ENCODE measurements at places on chromosomes 6 and 20.

DNA sequence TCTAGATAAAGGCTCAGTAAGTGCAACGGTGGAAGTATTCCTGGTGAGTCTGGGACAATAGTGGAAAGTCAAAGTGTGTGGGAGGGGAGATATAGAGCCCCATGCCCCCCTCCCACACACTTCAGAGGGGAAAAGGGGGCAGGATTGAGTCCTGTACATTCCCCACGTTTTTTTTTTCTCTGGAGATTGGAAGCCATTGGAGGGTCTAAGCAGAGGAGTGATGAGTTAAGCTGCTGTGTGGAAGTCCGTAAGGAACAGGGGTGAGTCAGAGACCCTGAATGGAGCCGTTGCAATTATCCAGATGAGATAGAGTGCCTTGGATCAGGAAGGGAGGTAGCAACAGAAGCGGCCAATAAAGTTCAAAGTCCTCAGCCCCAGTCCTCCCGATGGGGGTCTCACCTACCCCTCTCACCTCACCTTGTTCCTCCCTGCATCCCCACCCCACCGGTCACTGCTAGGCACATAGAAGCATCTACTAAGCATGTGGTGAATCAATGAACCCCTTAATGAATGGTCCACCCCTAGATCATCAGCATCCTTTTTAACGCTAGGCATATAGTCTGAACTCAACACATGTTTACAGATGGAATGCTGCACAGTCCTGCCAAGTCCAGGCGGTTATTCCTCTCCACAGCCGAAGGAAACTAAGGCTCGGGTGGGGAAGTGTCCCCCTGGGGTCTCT, 662 bp upstream of the SLC9A8 start:
- no peak for DNase-seq

DNA sequence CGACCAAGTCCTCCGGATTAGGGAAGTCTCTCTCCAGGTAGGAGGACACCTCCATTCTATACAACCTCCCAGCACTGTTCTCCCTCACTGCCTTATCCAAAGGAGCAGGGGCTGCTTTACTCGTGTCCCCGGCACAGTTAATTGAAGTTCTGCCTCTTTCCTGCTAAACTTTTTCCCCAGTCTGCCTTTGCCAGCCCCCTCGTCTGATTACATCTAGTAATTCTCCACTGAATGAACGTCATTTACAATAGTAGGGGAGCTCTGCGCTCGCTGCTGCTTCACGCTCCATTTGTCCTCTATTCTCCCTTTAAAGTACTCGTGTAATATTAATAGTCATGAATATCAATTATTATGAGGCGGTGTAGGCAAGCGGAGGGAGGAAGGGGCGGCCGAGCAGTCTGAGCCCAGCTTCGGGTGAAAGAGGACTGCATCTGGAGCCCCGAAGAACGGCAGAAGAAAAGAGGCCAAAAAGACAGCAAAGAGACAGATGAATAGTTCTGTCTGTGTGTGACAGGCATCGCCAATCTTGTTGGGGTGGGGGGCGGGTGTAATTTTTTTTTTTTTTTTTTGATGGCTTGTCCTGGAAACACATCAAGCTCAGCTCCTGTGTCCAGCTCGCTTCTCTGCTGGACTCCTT, 2.9 kb downstream of the TFAP2B start:
- no peak for DNase-seq

GRCh38 chr20:31838646-31839292, 6.6 kb downstream of the FOXS1 start:
- DNase-seq = no peak

DNA sequence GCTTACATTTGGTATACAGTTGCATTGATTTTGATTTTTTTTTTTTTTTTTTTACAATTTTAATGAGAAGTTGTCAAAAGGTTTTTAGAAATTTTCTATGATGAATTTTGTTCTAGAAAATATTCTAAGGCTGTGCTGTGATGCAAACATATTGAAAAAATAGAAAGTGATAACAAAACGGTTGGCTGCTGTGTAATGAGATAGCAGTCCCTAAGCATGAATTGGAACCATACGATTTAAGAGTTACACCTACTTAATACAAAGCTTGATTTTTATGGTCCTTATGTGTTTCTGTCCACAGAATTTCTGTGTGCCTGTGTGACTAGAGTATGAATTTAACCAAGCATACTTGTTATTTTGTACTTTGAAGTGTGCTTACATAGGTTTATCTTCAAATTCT, 12.1 kb downstream of the HIVEP1 start:
- DNase-seq = no peak

DNA sequence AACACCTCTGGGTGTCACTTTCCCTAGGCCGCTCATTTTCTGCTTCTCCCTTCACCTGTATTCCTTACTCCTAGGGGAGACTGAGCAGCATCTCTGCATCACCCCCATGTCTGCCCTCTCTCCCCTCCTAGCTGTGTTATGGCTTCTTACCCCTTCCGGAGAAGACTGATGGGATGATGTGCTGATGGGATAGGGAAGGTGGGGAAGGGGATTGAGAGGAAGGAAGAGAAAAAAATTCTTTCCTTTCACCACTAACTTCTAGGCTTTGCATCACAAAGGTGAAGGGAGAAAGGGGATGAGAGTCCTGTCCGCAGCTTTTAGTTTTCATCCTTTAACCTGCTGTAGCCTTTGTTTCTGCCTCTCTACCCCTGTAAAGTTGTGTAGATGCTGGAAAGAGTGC, 26.7 kb downstream of the AKAP7 start:
- DNase-seq = no peak

DNA sequence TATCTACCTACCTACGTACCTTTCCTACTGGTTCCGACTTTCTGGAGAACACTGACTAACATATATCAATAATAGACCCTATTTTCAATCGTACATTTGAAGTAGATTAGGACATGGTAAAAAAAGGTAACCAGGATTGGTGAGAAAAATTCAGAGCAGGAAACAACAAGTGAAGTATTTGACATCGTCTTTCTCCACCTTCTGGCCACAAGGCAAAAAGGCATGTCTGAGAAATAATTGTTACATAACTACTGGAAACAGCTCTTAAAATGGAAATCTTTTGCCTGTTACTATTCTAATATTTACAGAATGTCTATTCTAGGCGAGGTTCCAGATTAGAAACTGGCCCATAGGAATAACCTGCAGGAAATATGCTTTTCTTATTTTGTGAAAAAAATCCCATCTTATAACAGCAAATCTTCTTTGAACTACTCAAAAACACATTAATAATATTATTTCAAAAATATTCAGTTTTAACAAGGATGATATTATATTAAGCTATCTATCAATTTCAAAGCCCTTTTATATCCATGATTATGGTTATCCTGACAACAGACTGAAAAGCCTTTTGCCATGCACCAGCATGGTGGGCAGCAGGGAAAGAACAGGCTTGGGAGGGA, 80.8 kb downstream of the RCAN2 start:
- DNase-seq = no peak

DNA sequence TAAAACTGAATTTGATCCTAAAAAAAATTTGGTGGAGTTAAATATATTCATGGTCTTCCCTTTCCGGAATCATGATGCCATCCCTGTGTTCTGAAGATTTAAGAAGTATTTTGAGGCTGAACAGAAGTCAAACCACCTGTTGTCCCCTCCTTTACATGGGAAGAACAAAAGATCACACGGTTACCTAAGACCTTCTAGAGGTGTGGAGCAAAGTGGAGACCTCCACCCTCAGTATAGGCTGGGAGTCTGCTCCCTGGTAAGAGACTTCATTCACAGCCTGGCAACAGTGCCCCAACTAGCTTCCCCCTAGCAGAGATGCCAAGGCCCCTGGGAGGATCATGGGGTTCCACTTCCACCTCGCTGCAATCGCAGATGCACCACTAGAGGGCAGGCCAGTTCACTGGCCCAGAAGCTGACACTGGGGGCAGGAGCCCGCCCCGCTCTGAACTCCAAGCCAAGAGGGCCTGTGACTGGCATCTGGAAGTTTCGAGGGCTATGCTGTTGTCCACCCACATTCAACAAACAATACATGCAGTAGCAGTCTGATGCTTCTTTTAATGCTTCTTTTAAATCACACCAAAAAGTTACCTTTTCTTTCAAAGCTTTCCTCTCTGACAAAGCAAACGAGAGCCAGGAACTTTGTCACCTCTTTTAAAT, 19.5 kb upstream of the UBE2J1 start:
- no peak for DNase-seq

GRCh38 chr20:38001981-38002380, 31.3 kb downstream of the TTI1 start:
- no peak for DNase-seq

DNA sequence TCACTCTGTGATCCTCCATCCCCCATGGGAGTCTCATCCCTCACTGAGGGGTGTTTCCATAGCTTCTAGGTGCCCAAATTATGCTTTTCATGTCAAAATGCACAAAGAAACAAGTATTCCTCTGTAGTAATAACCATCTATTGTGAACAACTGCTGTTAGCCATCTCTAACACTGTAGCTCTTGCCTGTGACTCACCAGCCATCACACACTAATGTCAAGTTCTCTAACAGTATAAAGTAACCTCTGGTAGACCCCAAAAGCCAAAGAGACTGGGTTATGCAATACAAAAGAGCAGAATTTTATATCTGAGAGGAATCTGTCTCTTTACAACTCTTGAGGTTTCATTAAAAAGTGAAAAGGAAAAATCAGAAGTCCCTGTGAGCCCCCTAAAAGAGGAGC, 25.4 kb upstream of the IYD start:
- DNase-seq = no peak

DNA sequence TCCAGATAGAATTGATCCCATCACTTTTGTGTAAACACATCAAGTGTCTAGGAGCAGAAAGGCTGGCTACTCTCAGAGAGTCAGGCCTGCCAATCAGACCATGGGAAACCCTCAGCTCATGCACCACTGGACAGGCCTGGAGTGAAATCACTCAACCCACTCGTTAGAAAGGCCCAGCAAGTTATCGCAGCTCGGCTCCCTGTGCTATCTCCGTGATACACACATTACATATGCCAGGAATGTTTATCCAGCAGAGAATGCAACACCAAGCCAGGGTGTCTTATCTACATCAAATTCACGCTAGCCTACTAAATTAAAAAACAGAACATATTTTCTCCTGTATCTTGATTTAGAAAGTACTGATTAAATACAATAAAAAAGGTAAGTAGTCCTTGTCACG, 232.4 kb upstream of the FOXQ1 start:
- DNase-seq = no peak

- no peak for DNase-seq
Observed at GRCh38 chr20:57908704-57909630, 199.2 kb upstream of the PMEPA1 start.

- no peak for DNase-seq
Observed at GRCh38 chr20:34524426-34524825, 8.2 kb downstream of the DYNLRB1 start.

- DNase-seq = no peak
Observed at GRCh38 chr6:113742342-113742741, 114.8 kb upstream of the MARCKS start.

GRCh38 chr6:20013066-20013861, 176.1 kb downstream of the ID4 start:
- DNase-seq = no peak

GRCh38 chr6:128422200-128422599, 98.2 kb downstream of the PTPRK start:
- no peak for DNase-seq

GRCh38 chr6:22098601-22099031, 198.2 kb downstream of the PRL start:
- peak; percentile 37 for DNase-seq

- no peak for DNase-seq
Observed at GRCh38 chr20:41782730-41783406, 164.7 kb upstream of the CHD6 start.

GRCh38 chr6:33589731-33590530, 9.9 kb upstream of the BAK1 start:
- DNase-seq = peak; percentile 17

- no peak for DNase-seq
Observed at GRCh38 chr20:61636531-61637116, 384.6 kb downstream of the CDH4 start.

GRCh38 chr20:14344746-14345145, 7.3 kb upstream of the FLRT3 start:
- DNase-seq = no peak

GRCh38 chr6:107847844-107848802, 24.0 kb upstream of the SCML4 start:
- peak; percentile 74 for DNase-seq

DNA sequence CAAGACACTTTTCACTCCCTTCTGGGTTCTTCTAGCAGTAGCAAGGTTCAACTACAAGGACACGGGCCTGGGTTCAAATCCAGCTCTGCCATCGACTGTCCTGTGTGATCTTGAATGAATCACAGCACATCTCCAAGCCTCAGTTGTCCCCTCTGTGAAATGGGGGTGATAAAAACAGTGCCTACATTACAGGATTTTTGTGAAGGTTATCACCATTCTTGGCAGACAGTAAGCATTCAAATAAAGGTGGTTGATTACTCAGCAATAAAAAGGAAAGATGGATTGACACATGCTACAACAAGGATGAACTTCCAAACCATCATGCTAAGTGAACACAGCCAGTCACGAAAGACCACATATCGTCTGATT, 6.6 kb upstream of the TGM2 start:
- no peak for DNase-seq

GRCh38 chr6:136173519-136174507, 76.3 kb downstream of the MTFR2 start:
- no peak for DNase-seq

DNA sequence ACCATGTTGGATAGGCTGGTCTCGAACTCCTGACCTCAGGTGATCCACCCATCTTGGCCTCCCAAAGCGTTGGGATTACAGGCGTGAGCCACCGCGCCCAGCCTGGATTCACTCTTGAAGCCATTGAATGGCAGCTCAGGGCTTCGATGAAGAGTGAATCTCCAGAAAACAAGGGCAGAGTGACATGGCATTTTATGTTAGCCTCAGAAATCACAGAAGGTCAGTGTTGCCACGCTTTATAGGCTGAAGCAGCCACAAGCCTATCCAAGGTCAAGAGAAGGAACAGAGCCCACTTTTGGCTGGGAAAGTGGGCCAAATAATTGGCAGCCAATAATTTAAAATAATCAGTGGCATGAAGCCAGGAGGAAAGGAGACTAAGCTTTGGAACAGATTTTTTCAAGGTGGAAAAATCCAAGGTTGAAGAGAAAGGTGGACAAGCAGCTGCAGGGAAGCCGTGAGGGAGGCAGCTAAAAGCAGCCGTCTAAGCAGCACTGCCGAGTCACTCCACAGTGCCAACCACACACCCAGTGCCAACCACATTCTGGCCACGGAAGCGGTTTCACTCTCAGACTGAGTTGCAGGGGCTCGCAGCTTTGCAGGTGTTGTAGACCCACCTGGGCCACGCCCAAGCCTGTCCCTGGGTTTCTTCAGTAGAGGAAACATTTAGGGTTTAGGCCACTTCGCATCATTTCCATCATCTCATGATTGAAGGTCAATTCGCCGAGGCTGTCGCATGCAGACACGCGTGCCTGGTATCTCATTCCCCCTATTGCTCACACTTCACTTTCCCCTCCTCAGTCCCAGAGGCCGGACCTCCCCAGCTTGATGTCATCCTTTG, 17.4 kb upstream of the AVP start:
- no peak for DNase-seq

- peak; percentile 74 for DNase-seq
Observed at GRCh38 chr20:3407771-3408637, 535 bp upstream of the DNAAF9 start.

All from NCI-H1930 (cell line).